Mesendoderm (in vitro differentiated cells): ENCODE measurements at places on chromosomes 6 and 20.

DNA sequence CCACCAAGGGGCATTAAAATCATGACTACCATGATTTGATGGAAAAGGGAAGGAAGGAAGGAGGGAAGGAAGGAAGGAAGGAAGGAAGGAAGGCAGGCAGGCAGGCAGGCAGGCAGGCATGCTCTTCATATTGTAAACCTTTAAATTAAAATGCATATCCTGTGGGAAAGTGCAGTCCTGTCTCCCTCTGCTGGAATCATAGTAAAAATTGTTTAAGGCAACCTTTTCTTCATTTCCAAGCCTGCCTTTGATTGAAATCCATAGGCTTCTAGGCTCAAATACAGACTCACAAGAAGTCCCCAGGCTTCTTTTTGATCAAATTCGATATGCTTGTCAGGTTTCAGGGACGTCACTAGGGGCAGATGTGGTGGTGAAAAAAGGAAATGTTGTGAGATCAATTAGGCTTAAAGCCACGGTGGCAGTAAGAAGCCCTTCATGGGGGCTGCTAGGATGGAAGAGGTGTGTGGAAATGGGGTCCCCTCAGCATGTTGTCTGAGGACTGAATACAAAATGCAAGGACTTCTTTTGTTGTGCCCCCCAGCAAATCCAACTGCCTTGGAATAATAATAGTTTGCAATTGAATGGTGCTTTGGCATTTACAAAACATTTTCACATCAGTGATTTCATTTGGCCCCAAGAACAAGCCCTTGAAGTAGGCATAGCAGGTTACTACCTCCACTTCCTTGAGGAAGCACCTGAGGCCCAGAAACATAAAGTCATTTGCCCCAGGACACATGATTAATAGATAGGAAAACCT lies 25.6 kb upstream of the GABRR1 start:
- no peaks in the 10 kb centered on the region for H3K36me3 ChIP-seq
- DNase-seq: peak; percentile 53
- no peaks in the 10 kb centered on the region for H3K27me3 ChIP-seq

DNA sequence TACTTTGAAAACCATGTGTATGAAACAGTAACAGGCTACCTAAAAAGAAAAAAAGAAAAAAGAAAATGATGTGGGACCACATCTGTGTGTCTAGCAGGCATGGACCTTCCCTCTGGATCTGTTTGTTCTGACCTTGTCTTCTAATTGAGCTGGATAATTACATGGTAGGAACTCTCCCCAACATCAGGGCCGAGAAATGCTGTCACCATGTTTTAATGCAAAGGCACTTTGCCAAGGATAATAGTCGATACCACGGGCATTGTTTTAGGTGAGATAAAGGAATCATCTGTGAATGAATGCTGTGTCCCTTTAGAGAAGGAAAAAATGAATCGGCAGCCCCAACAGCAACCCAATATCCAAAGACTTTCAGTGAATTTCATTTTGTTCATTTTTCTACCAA lies 149.1 kb downstream of the ZDHHC14 start:
- no peaks in the 10 kb centered on the region for H3K36me3 ChIP-seq
- DNase-seq: no peak
- no peak overlapping the region for H3K27ac ChIP-seq
- H3K4me1 ChIP-seq: peaks cover 11% of the 10 kb centered on the region
- no peaks in the 10 kb centered on the region for H3K27me3 ChIP-seq

- H3K27me3 ChIP-seq: no peaks in the 10 kb centered on the region
- H3K36me3 ChIP-seq: no peaks in the 10 kb centered on the region
- H3K4me3 ChIP-seq: no peak overlapping the region
- no peak overlapping the region for H3K27ac ChIP-seq
- DNase-seq: no peak
Measured at GRCh38 chr6:88216182-88216581, 50.0 kb upstream of the CNR1 start.

GRCh38 chr6:123616016-123616415 lies 20.7 kb downstream of the TRDN start:
- no peak for DNase-seq
- H3K4me1 ChIP-seq: no peaks in the 10 kb centered on the region
- H3K36me3 ChIP-seq: no peaks in the 10 kb centered on the region
- no peak overlapping the region for H3K4me3 ChIP-seq
- H3K27me3 ChIP-seq: no peaks in the 10 kb centered on the region

- no peaks in the 10 kb centered on the region for H3K27me3 ChIP-seq
- H3K36me3 ChIP-seq: no peaks in the 10 kb centered on the region
- H3K4me3 ChIP-seq: no peak overlapping the region
- H3K27ac ChIP-seq: no peak overlapping the region
- peak; percentile 44 for DNase-seq
- H3K4me1 ChIP-seq: no peaks in the 10 kb centered on the region
Measured at GRCh38 chr20:24632581-24632980, 163.2 kb downstream of the SYNDIG1 start.

GRCh38 chr20:20404633-20405032 lies 36.7 kb downstream of the INSM1 start:
- no peaks in the 10 kb centered on the region for H3K36me3 ChIP-seq
- H3K27me3 ChIP-seq: no peaks in the 10 kb centered on the region
- H3K27ac ChIP-seq: no peak overlapping the region
- no peak for DNase-seq
- no peaks in the 10 kb centered on the region for H3K4me1 ChIP-seq

GRCh38 chr20:56345911-56346310 lies 12.9 kb upstream of the FAM210B start:
- DNase-seq: peak; percentile 68
- no peaks in the 10 kb centered on the region for H3K27me3 ChIP-seq
- H3K4me3 ChIP-seq: no peak overlapping the region
- peaks cover 8% of the 10 kb centered on the region for H3K4me1 ChIP-seq
- no peaks in the 10 kb centered on the region for H3K36me3 ChIP-seq
- H3K27ac ChIP-seq: no peak overlapping the region

DNA sequence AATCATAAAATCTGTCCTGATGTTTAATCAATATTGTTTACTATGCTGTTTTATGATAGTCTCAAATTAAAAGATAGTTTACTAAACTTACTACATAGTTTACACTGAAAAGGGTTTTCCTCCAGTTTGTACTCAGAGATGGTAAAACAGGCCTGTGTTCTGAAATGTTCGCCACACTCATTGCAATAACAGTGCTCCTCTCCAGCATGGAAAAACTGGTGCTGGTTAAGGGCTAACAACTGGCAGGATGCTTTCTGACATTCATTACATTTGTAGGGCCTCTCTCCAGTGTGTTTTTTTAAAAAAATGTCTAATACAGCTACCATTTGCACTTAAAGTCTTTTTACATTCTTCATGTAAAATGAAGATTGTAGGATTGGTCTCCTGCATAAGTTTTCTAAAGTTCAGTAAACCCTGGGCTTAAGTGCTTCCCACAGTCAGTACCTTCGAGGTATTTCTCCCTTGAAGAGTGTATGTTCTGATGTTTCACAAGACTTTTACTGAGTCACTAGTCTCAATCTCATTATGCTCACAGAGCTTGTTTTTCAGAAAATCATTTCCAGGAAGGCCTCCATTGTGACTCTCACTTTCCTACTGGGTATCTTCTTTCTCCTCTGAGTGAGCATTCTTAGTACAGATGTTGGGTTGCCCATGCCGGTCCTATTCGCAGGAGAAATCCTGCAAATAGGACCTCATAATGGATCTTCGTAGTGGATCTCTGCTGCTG lies 8.7 kb upstream of the ZSCAN12 start:
- no peak overlapping the region for H3K27ac ChIP-seq
- H3K4me1 ChIP-seq: no peaks in the 10 kb centered on the region
- no peak for DNase-seq

- no peak overlapping the region for H3K4me3 ChIP-seq
- no peak overlapping the region for H3K27ac ChIP-seq
- DNase-seq: peak; percentile 85
- peaks cover 6% of the 10 kb centered on the region for H3K4me1 ChIP-seq
- H3K36me3 ChIP-seq: no peaks in the 10 kb centered on the region
Measured at GRCh38 chr6:31401403-31401802, 2.0 kb upstream of the MICA start.

GRCh38 chr6:20207088-20207418 lies 5.2 kb downstream of the MBOAT1 start:
- H3K36me3 ChIP-seq: no peaks in the 10 kb centered on the region
- no peak overlapping the region for H3K27ac ChIP-seq
- H3K27me3 ChIP-seq: no peaks in the 10 kb centered on the region
- H3K4me3 ChIP-seq: no peak overlapping the region
- no peak for DNase-seq

GRCh38 chr6:39419607-39420006 lies 97.1 kb upstream of the KCNK16 start:
- H3K4me1 ChIP-seq: no peaks in the 10 kb centered on the region
- DNase-seq: no peak
- H3K36me3 ChIP-seq: no peaks in the 10 kb centered on the region
- no peak overlapping the region for H3K27ac ChIP-seq

DNA sequence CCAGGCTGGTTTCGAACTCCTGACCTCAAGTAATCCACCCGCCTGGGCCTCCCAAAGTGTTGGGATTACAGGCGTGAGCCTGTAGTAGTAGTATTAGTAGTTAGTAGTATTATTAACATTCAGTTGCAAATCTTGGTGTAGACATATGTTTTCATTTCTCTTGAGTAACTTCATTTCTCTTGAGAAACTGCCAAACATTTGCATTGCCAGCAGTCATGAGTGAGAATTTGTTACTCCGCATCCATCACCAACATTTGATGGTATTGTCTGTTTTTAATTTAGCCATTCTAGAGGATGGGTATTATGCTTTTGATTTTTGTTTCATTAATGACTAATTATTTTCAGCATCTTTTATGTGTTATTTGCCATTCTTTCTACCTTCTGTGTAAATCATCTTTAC lies 1.5 kb upstream of the ERVFRD-1 start:
- no peak overlapping the region for H3K4me3 ChIP-seq
- H3K27ac ChIP-seq: no peak overlapping the region
- H3K36me3 ChIP-seq: no peaks in the 10 kb centered on the region
- no peak for DNase-seq
- no peaks in the 10 kb centered on the region for H3K27me3 ChIP-seq

DNA sequence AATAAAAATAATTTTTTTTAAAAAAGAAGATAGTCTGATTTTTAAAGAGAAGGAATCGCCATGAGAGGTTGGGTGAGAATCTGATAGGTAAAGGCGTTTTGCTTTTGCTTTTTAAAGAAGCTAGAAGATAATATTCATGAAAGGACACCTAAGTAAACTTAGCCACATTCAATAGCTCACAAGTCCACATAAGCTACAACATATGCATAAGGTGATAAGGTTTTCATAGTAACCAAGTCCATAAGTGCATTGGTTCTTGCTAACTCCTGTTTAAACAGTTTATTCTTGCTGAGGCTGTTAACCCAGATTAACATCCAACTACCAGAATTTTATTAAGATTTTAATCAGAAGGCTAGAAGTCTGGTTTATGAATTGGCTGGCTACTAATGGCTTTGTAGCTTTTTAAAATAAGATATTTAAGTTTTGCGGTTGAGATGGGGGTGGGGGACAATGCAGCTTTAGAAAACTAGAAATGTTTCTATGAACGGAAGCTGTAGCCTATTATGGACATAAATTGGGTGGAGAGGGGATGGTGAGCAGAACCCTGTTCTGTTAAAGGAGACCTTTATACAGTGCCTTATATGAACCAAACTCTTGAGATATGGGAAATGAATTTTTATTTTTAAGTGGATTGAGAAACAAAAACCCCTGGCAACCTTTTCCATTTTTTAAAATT lies 235.1 kb downstream of the ZFAND3 start:
- H3K27ac ChIP-seq: no peak overlapping the region
- no peaks in the 10 kb centered on the region for H3K4me1 ChIP-seq
- no peaks in the 10 kb centered on the region for H3K27me3 ChIP-seq
- H3K4me3 ChIP-seq: no peak overlapping the region
- no peak for DNase-seq
- no peaks in the 10 kb centered on the region for H3K36me3 ChIP-seq
